ENCODE measurements at places on chromosomes 13 and 19.
A peak's percentile ranks its signal among the peaks of the same experiment; 100 is the strongest.

DNA sequence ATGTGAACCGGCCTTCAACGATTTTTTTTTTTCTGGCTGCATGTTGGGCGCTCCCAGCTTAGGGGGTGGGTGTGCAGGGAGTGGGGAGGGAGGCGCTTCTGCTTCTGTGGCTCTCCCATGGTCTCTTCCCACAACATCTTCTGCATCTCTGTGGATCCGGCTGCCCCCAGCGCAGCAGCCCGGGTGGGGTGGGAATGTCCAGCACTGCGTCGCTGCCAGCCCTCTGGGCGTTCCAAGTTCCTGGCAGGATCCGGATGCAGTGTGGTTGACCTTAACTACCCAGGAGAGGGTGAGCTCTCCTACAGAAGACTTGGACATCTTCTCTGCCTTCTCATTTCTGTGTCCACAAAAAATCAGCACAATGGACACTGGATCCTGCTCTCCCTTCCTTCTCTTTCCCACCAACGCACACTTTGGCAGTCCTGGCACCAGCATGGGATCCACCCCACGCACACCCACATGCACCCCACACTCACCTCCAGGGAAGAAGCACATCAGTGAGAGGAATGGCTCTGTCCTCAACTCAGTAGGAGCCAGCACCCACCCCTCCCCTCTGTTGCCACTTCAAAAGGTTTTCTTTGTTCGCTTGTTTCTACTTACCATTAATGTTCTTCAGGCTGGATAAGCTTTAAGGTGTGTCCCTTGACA lies 177.3 kb downstream of the COL4A1 start:
- no peak for DNase-seq

- no peak for DNase-seq
Observed at GRCh38 chr19:39167461-39168257, 29.1 kb upstream of the NCCRP1 start.

DNA sequence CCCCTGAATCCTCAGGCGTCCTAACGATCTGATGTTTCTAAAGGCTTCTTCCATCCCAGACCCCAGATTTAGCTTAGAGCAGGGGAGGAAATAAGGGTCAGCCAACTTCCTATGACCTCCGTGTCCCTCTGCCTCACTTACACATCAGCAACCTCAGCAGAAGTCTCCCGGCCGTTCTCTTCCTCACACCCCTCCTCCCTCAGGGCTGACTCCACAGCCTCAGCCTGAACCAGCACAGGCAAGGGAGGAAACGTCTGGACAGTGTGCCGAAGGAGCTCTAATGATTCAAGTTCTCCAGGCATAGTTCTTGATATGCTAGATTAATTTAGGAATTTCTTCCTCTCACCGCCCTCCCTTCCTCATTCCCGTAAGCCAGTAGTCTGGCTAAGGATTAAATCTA lies 121.4 kb downstream of the NUFIP1 start:
- DNase-seq = no peak

DNA sequence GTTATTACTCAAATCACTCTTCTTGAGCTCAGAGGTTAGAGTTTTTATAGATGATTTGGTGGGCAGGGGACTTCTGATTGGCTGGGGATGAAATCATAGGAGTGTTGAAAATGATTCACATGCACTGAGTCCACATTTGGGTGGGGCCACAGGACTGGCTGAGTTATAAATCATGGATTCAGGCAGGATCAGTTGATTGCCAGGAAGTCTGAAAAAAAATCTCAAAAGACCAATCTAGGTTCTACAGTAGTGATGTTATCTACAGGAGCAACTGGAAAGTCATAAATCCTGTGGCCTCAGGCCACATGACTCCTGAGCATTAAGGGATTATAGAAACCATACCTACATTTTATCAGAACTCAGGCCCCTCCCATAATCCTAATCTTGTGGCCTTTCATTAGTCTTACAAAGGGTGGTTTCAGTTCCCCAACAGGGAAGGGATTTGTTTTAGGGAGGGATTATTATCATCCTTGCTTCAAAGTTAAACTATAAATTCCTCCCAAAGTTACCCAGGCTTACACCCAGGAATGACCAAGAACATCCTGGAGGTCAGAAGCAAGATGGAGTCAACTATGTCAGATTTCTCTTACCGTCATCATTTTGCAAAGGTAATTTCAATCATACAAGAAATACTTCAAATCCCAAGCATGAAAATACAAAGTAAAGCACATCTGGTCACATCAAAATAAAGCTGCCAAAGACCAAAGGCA lies 5.6 kb upstream of the CCDC70 start:
- no peak for DNase-seq

DNA sequence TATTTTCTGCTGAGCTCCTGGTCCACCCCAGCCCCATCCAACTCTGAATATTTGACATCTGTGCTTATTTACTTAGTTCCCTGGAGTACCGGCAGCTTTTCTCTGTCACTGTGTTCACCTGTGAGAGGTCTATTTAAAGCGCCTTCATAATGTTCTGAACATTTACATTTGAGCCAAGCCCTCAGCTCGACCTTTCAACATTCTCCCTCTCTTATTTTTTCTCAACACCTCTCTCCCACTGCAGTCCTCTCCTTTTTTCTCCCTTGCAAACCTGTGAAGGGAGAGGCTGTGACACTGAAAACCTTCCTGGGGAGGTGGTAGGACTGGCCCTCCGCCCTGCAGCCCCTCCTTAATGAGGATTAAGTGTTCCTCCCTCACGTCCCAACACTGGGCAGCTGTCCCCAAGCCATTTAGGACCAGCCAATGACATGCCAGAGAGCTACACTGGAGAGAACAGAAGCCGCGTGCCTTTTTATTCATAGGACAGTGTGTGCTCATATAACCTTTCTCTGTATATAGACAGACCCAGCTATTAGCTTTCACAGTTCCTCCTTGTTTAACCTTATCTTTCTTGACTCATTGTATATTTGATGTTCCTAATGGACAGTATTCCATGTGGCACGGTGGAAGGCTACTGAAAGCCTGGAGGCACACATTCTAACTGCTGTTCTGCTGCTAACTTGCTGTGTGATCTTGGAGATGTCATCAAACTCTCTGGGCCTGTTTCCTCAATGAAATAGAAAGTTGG lies 134.8 kb downstream of the NUFIP1 start:
- DNase-seq = no peak

DNA sequence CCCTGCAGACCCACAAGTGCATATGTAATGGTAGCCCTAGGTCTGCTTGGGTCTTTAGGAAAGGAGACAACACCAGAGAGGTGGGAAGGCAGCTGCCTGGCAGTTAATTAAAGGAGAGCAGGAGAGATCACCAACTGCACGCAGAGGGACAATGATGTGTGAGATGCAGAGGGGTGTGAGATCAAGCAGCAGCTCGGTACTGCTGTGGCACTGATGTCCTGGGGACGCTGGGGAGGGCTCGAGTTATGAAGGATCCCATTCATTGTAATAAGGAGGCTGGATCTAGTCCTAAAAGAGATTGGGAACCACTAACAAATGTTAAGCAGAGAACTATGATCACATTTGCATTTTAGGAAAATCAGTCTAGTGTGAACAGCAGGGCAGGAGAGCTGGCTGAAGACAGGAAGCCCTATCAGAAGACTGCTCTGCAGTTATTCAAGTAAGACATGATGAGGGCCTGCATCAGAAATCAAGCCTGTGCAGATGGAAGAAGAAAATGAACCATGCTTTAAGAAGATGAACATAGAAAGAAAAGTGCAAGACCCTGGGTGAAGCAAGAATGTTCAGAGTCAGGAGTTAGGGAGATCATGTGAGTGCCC lies 80.4 kb downstream of the DLEU7 start:
- DNase-seq = no peak

- DNase-seq = no peak
Observed at GRCh38 chr19:12660980-12661379, 5.6 kb downstream of the MAN2B1 start.

DNA sequence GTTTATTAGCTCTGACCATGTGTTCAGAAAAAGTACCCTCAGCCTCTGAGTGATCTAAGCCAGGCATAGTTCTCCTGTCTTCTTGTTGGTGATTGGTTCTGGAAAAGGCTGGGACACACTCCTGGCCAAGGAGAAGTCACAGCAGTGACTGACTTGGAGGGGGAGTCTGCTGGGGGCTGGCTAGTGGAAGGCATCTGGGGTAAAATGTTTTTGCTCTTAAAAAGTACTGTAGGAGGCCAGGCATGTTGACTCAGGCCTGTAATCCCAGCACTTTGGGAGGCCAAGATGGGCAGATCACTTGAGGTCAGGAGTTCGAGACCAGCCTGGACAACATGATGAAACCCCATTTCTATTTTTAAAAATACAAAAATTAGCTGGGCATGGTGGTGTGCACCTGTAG lies 21.7 kb downstream of the FAM187B start:
- no peak for DNase-seq

GRCh38 chr13:91078093-91078679 lies 269.3 kb upstream of the MIR17HG start:
- no peak for DNase-seq

GRCh38 chr13:89455741-89456140 lies 1784.6 kb downstream of the SLITRK5 start:
- DNase-seq = no peak

- DNase-seq = no peak
Observed at GRCh38 chr13:59982631-59983382, 180.9 kb downstream of the DIAPH3 start.

- no peak for DNase-seq
Observed at GRCh38 chr13:26025771-26026170, 26.0 kb downstream of the SHISA2 start.

GRCh38 chr13:28379371-28380083 lies 115.4 kb downstream of the FLT1 start:
- no peak for DNase-seq

DNA sequence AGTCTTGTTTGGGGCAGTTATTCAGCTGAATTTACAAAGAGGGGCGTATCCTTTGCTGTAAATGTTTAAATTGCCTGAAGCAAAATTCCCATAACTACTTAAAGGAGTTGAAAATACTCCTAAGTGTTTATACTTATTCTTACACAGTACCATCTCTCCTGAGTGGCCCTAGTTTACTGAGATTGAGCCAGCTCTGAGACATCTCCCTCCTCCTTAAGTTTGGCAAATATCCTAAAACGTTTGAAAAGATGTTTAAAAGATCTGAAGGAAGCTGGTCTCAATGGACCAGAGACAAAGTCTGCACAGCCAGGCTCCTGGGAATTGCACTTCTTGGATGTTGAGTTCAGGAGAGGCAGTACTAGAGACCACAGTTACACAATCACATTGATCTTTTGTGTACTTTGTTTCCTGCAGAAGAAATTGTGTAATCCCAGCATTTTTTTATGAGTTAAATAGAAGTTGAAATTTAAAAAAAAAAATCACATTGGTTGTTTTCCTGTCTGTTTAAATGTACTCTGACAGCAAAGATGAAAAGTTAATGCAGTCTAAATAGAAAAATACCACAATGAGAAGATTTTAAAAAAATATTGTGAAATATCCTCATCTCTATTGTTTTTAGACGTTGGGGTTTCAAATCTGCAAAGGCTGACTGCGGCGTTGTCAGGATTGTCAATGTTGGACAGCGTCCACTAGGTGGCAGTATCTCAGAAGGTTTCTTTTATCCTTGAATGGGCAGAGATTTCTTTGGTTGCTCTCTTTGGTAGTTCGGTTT lies 20.7 kb downstream of the TNFSF11 start:
- peak; percentile 20 for DNase-seq

GRCh38 chr13:110921695-110922094 lies 6.8 kb upstream of the ANKRD10 start:
- no peak for DNase-seq

DNA sequence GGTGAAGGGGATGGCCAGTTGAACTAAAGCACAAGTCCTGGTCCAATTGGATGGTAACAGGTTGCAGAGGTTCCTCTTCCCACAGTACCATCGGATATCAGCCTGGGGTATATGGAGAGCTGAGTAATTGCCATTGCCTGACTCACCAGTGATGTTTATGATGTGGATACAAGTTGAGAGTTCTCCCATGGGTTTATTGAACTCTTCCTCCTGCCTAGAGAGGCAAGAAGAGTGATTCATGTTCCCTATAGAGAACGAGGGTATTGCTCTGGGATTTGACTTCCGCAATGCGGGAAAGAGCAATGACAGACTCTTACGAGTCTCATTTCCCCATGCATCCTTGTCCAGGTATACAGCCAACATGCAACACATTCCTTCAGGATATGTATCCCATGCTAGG lies 111.3 kb upstream of the PCDH9 start:
- DNase-seq = no peak

DNA sequence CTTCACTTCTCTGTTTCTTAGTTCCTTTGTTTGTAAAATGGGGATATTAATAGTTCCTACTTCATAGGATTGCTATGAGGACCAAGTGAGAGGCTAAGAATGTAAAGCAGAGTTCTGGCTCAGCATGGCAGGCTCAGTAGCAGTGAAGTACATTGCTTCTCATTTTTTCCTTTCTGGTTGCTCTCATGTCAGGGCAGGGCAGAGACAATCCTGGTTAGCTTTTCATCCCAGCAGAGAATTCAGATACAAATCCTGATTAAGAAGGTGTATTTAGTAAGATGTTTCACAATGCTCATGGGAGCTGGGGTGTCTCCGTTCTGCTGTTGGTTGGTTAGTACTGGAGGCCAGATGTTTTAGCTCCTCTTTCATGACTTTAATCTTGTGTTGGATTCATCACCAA lies 42.9 kb downstream of the WASF3 start:
- DNase-seq = peak; percentile 33

All from GM04503 (cell line).